NCI-H2107 (cell line): ENCODE measurements at places on chromosomes 11 and 22.

- no peak for DNase-seq
These were observed 15.0 kb downstream of the MUC5B start for GRCh38 chr11:1237851-1238250.

- DNase-seq = no peak
These were observed 41.0 kb downstream of the FDX1 start for GRCh38 chr11:110470716-110471115.

GRCh38 chr22:16586991-16587390, 5.6 kb downstream of the CCT8L2 start:
- no peak for DNase-seq

DNA sequence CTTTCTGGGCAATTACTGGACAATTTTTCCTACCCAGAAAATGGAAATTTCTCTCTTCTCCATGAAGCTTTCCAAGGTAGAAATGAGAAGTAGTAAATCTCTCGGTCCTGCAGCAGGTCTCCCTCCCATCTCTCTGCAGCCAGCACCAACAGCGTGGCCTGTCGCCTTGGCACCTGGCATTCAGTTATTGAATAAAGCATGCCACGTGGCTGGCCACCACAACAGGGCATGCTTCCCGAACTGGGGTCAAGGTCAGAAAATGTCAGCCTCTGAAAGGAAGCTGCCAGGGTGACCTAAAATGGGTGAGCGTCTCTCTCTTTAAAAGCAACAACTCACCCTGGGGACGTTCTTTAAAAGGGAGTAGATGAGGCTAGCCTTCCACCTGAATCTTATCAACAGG, 14.0 kb downstream of the CACNG2 start:
- no peak for DNase-seq

- no peak for DNase-seq
These were observed 78.7 kb upstream of the MYOD1 start for GRCh38 chr11:17640493-17641164.

DNA sequence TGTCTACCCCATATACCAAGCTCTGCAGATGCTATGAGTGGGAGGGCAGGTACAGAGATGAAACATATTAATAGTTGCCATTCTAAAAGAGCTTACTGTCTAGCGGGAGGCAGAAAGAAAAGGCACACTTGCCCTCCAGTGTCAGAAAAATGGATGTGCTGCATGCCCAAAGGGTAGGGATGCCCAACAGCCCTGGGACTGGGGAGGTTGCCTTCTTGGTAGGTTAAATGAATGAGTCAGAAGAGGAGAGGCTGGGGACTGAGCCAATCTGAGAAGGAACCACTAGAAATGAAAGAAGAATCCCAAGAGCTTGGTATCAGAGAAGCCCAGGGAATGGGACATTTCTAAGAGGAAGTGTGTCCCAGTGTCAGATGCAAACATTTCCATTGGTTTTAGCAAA, 1.2 kb downstream of the BIRC3 start:
- DNase-seq = no peak

DNA sequence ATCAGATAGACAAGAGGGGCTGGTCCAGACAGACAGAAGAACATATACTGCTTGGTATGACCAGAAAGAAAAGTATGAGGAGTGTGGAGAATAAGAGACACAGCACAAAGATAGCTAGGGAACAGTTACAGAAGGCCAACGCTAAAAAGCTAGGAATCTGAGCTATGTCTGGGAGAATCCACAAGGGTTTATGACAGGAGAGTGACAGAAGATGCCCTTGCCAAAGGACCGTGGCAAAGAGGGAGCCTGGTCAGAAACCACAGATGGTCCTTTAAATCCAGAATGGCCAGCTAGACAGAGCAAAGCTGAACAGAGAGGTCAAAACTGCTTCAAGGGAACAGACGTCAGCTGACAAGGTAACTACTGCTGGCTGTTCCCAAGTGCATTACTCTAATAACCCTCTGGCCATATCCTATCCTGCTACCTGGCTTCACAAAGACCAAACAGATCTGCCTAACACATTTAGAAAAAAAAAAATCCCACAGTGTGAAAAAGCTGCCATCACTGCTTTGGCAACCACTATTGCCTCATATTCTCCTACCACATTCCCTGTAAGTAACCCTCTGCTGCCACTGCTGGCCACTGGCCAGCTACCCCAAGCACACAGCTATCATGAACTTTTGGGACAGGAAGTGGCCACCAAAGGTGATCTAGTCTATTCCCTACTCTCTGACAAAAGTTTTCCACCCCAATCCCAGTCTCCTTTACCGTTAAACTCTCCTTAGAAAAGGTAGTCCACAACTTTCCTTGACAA, 7.3 kb downstream of the SERGEF start:
- no peak for DNase-seq

DNA sequence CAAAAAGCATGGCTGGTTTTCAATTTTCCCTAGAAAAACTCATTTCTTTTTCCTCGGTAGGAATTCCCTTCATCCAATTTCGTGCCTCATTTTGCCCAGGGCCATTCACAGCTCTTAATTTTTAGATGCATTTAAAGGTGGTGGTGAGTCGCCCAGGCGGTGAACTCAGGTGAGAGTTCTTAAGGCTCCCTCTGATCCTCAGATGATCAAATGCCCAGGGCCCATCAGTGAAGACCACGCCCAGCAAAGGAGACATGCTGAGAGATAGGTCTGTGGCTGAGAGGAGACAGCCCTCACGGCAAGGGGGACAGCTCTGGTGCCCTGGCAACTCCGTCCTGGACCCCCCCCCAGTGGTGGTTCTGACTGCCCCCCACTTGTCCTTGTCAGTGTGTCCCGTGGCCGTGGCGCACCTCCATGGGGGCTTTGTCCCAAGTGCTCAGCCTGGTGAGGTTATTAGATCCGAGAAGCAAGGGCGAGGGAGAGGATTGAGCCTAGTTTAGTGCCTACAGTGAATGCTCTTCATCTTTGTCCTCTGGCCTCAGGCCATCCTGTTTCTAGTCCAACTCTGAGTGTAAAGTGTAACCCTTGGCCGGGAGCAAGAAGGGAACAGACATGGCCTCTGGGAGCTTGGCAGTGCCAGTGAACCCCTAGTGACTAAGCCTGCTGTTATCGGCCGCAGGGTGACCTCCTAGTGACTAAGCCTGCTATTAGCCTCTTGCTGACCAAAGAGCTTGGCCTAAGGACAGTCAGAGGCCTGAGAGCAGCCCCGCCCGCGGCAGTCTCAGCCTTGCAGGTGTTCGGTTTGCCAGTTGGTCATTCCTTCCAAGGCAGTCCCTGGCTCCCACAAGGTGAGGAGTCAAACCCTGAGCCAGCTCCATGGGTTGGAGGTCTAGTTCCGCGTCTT, 83.5 kb downstream of the CTTN start:
- DNase-seq = no peak

GRCh38 chr22:26838471-26838825, 181.1 kb downstream of the MIAT start:
- DNase-seq = no peak

DNA sequence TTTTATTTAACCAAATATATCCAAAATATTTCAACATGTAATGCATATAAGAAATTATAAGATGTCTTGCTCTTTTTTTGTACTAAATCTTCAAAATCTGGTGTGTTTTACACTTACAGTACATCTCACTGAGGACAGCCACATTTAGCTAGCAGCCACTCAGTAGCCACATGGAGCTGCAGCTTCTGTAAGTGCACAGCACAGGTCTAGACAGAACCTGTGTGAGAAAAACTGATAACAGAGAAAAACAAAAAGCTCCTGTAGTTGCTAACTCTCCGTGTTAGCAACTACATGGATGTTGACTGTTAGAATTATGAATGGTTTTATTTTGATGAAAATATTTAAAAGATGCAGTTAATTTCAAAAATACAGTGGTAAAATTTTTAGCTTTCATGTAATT, 22.2 kb downstream of the ASRGL1 start:
- no peak for DNase-seq

DNA sequence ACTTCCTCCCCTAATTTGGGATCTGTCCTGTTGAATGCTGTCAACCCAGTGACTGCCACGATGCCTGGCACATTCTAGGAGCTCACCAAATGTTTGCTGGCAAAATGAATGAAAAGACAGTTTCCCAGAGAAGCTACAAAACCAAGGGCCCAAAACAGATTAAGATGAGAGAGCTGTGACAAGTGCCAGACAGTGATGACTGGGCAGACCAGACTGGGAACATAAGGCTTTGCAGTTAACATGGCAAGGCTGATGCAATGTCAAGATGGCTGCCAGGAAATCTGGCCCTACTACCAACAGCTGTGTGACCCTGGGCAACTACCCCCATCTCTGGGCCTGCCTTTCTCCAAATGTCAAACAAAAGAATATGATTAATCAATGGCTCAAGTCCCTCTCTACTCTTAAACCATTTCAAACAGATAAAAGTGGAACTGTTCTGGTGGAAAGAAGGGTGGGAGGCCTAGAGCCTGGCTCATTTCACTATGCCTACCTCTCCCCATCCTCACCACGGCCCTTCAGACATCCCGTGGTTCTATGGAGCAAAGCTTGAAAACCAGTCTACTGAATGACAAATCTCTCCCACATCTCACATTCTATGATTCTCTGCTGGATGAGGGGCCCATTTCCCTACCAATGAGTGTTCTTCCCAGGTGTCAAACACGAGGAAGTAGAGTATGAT, 12.8 kb downstream of the AP1B1 start:
- DNase-seq = no peak

- no peak for DNase-seq
These were observed 5.4 kb downstream of the CRY2 start for GRCh38 chr11:45852712-45853101.

GRCh38 chr11:3174387-3174786, 9.3 kb upstream of the OSBPL5 start:
- DNase-seq = no peak

DNA sequence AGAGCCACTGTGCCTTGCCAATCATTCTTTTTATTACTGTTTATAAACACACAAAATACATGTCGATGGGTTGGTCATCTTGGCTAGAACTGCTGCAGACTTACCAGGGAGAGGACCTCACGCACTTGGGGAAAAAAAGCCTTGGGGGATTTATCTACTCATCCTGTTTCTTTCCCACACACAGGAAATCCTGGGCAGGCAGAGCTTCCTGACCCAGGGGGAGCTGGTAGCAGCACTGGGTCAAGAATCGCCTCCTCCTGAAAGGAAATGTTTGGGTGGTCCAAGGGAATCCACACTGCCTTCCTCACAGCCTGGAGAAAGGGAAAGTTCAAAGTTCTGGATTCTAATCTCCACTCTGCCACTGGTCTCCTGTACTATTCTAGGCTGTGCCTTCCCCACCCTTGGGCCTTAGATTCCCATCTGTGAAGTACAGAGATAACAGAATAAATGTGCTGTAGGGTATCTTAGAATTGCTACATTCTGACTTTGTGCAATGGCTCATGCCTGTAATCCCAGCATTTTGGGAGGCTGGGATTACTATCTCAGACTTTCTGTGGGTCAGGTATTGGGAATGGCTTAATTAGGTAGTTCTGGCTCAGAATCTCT, 31.2 kb upstream of the SMTN start:
- no peak for DNase-seq

- DNase-seq = no peak
These were observed 8.6 kb upstream of the GTSE1 start for GRCh38 chr22:46287873-46288751.

DNA sequence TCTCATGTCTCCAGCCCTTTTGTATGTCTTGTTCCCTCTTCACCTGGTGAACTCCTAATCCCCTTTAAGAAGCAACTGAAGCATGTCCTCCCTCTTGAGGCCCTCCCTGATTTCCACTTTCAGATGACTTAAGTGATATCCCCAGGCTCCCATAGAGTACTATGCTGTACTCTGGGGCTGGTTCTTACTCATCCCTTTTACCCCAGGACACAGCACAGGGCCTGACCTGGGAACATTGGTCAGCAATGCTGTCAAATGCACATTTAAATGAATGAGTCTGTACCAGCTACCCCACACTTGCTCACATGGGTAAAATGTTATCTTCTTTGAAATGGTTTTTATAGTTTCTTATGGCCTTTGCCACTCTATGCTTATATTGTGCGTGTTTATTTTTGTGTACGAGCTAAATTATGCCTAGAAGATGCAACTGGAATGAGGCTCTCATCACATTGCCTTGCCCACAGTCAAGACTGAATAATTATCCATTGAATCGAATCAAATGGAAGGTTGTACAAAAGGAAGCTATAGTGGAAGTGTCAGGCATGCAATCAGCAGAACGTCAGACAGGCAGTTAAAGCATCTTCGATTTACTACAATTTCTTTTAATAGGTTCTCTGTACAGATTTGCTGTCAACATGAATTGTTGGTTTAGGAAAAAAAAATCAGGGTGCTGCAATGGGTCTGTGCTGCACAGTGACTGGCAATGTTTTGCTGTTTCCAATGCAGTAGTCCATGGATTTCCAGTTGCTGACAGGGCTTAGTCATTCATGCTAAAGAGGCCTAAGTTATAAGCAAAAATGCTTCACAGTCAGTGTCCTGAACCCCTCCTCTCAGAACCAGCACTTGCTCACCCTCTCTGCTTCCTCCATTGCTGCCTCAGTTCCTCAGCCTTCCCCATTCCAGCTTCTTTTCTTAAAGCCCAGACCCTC, 79.5 kb downstream of the PARVA start:
- no peak for DNase-seq

DNA sequence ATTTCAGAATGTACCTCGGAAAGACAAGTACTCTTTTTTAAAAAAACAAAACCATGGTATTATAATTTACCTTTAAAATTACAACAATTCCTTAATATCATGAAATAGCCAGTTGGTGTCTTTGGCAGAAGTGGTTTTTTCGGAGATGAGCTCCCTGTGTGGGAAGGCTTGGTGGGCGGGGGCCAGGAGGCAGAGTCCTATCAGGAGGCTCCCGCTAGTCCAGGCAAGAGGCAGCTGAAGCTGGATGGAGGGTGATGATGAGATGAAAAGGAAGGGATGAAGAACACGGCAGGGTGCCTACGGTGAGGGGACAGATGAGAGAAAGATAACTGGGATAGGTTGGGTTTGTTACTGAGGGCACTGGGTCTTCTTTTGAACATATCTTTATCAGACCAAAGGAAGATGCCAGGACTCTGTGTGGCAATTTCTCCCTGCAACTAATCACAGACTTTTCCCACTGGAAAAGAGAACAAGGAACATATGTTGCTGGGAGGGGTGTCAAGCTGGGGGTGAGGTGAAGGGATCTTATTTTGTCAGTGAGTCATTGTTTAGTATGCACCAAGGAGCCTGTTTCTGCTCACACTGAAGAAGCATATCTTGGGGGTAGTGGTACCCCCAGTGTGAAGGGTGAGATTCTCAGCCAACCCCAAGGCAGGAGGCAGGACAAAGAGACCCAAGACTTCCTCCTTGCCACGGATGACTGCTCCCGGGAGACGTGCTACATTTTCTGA, 91.5 kb upstream of the YWHAH start:
- no peak for DNase-seq
